ENCODE measurements at places on chromosomes 3 and 15.

GRCh38 chr3:188584958-188585689 lies 431.2 kb downstream of the LPP start:
- DNase-seq, result no peak

DNA sequence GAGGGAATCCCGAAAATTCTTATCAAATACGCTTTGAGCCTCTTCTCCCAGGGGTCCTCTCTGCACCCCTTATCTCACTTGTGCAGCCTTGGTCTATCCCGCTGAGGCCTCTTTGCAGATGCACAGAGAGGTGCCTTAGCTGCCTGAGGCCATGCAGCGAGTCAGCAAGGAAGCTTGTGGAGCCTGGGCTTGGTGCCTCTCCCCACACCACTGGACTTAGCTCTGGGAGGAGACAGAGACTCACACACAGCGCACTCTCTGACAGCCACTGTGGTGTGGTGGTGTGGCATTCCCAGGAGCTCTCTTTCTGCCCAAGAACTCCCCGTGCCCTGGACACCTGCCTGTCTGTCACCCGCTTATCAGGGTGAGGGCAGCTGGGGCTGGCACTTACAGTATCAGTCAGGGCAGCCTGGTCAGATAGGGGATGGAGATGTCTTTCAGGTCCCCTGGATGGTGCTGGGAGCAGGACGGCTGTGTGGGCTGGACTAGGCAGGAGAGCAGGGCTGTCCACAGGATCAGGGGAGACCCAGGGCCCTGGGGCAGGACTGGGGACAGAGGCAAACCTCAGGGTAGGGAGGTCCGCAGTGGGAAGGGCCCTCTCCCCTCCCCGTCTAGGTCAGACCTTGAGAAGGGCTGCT lies 10.2 kb upstream of the LINGO1 start:
- no peak for DNase-seq

GRCh38 chr3:138361561-138361971 lies 13.2 kb downstream of the MRAS start:
- DNase-seq, result no peak

DNA sequence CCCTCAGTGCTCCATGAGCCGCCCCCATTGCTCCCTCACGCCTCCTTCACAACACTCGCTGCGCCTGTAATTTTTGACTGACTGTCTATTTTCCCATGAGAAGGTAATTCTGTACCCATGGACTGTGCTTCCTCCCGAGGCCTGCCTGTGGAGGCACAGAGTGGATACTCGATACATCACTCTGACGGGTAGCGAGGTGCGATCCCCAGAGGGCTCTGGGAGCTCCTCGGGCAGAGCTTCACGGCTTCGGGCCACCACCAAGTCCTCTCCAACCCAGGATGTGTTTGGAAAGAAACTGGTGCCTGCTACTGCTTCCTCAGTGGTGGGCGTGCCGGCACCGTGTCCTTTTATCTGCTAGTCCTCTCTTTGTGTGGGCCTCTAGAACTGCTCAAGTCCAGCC lies 108.6 kb upstream of the DLG1 start:
- no peak for DNase-seq

DNA sequence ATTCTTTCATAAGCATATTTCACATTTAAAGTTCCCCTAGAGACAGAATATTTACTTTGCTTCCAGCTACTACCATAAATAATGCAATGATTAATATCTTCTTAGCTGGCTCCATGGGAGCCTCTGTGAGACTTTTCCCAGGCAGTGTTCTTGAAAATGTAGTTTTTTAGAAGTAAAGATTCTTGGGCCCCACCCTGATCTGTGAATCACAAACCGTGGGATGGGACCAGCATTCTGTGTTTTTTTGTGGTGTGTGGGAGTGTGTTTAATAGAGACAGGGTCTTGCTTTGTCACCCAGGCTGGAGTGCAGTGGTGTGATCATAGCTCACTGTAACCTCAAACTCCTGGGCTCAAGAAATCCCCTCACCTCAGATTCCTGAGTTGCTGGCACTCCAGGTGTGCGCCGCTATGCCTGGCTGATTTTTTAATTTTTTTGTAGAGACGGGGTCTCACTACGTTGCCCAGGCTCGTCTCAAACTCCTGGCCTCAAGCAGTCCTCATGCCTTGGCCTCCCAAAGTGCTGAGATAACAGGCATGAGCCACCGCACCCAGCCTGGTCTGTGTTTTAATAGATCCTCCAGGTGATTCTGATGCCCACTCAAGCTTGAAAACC lies 83.0 kb downstream of the KLHL25 start:
- no peak for DNase-seq

DNA sequence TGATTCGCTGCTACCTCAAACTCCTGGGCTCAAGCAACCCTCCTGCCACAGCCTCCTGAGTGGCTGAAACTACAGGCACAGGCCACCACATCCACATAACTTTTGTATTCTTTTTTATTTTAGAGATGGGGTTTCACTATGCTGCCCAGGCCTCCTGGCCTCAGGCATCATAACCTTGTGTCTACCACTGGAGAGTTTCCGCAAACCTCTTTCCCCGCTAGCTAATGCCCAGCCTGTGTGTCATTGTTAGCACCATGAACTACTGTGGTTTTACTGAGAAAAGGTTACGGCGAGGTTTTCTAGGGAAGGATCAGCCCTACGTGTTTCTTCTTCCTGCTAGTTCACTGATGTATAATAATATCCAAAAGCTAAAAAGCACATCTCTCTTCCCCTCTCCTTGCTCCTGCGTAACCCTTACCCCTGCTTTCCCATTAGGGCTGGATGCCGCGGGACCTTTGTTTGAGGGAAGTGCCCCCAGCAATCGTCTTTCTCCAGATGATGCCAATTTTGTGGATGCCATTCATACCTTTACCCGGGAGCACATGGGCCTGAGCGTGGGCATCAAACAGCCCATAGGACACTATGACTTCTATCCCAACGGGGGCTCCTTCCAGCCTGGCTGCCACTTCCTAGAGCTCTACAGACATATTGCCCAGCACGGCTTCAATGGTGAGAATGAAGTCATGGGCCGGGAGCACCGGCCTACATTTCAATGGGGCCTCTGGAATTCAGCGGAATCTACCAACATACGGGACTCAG lies 113.7 kb downstream of the LIPC start:
- DNase-seq, result no peak

GRCh38 chr15:64289550-64289949 lies 66.4 kb downstream of the CSNK1G1 start:
- DNase-seq, result no peak

DNA sequence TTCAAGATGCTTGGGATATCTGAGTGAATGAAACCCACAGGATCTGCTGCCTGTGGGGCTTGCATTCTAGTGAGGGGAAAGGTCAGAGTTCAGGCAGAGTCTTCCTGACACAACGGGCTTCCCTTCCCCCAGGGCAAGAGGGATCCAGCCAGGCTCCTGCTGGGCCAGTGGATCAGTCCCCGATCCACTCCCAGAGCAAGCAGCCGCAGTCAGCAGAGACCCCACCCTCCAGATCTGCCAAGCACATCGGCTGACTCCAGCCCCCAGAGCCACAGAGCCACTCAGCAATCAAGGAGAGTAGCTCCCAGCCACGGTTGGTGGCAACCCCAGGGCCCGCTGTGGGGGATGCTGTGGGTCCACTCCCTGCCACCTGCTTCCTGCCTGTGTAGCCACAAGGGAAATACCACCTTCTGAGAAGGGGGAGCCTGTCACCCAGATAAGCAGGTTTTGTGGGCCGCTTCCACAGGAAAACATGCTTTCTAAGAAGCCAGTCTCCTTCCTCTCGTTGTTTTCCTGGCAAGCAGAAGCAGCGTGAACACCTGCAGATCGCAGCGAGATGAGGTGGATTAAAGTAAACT lies 44.9 kb downstream of the CPN2 start:
- no peak for DNase-seq

DNA sequence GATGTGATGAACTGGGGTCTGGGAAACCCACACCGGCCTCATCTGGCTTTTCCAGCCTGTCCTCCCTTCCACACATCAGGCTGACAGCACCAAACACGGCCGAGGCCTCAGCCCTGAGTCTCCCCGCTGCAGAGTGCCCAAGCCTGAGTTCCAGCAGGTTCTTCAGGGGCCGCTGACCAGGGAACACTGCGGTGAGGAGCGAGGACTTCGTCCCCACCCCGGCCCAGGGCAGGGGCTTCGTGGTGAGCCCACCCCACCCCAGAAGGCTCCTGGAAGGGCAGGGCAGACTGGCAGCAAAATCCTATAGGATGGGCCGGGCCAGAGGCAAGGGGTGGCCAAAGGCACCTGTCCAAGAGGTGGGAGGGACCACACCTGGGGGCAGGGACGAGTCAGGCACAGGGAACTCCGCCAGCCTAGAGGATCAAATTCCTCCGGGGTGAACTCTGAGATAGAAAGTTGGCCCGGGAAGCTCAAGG lies at the start of gene SLC51A:
Gene SLC51A (plus strand): TSS at position 446 of the 476 bp plus-strand sequence. CDS start 179 bp downstream, outside the sequence.
- DNase-seq, result no peak

- no peak for DNase-seq
Observed at GRCh38 chr3:194632226-194632808, 902 bp downstream of the TMEM44 start.

DNA sequence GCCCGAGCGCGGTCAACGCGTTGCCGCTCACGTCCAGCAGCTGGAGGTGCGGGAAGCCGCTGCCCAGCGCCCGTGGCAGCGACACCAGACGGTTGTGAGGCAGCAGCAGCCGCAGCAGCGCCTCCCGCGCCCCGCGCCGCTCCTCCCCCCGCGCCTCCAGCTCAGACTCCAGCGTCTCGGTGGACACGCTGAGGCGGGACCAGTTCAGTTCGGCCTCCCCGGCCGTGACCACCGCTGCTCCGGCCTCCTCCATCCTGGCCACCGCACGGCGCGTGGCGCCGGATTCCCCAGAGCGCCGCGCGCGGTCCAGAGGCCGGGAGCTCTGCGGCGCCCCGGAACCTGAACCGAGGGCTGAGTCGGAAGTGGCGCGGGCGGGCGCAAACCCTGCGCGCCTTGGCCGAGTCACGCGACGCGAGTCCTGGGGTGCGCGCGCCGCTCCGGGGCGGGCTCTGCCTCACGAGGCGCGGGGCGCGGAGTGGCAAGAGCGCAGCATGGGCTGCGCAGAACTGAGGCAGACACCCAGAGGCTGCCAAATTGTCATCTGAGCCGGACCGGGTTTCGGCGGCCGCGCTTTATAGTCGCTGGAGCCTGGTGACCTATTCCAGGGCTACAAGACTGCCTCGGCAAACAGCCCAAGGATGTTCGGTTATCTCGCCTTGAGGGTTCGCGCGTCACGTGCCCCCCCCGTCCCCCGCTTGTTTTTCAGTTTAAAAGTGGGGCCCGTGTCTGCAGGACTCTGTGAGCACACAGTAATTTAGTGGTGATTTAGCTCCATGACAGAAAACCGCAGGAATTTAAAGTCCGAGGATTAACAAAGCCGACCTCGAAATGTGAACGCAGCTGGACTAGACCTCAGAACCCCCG lies at the start of gene LRRC58:
Gene LRRC58 (minus strand): TSS at position 364 of the 864 bp plus-strand sequence. CDS start 111 bp downstream, at position 253.
- DNase-seq, result peak; percentile 60

DNA sequence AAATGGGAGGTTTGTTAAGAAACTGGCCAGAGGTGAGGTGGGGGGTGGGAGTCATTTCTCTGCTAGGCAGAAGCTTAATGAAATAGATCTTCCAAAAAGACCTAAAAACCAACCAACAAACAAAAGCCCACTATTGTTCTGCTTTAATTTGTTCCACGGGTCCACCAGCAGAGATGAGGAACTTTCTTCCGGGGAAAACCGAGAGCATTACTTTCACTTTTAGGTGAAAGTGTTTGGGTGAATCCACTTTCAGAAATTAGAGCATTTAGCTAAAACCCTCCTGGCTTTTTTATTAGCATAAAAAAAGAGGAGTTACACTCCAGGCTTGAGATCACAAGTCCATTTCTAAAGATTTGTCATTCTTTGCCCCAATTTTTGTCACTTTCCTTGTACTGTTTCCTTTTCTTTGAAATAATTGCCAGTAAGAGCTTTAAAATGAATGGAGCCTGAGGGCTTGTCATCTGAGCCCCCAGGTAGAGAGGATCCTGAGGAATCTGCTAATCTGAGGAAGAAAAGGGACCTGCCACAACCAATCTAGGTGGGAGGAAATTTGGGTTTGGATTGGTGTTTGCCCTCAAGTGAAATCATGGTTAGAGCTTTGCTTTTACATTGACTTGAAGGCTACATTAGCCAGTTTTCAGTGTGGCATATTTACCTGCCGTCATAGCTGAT lies 667.6 kb downstream of the NAALADL2 start:
- DNase-seq, result no peak

- DNase-seq, result no peak
Observed at GRCh38 chr3:179107617-179108016, 36.0 kb upstream of the ZMAT3 start.

DNA sequence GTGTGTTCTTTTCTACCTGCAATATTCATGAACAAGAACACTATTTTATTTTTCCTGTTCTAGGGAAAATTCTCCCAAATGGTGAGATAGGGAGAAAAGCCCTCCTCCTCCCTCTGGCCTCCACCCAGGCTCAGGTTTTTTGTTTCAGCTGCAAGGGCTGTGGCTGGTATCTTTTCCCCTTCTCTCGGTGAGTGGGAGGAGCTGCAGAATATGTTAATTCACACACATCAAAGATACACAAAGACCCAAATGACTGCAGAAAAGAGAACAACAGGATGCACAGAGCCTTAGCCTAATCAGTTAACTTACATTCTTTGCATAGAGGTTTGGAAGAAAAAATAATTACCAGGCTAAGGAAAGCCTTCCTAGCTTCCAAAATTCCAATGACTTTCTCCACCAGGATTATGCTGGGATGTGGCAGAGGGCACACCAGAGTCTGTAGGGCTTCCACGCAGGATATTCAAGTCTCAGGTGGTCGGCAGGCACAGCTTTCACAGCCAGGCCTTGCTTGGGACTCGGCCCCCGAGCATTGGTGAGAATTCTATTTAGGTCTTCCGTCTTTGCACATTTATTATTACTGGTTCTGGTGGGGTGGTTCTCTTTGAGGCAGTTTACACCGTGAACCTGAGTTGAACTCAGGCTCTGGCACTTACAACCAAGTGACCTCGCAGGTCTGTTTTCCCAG lies 64.9 kb downstream of the ABHD5 start:
- no peak for DNase-seq

- DNase-seq, result peak; percentile 96
Observed at GRCh38 chr3:160801386-160802118, 45.5 kb downstream of the PPM1L start.
